ENCODE measurements at places on chromosomes 7 and 10. TPM values are rescaled to one million over a fixed set of nuclear protein-coding genes. Genes with fewer than 3 reads are reported as not detected.

Gene DNAH11
- 0.47 TPM for total RNA-seq

Gene ODAD2
- total RNA-seq = 0.46 TPM

Gene SYCE1
- total RNA-seq = not detected

Gene PTF1A
- not detected for total RNA-seq

Gene MYH16
- not detected for total RNA-seq

Gene LYZL1
- total RNA-seq = not detected

GRCh38 chr10:112409299-112409698 is 35.4 kb downstream of the ACSL5 start:
- DNase-seq = no peak

DNA sequence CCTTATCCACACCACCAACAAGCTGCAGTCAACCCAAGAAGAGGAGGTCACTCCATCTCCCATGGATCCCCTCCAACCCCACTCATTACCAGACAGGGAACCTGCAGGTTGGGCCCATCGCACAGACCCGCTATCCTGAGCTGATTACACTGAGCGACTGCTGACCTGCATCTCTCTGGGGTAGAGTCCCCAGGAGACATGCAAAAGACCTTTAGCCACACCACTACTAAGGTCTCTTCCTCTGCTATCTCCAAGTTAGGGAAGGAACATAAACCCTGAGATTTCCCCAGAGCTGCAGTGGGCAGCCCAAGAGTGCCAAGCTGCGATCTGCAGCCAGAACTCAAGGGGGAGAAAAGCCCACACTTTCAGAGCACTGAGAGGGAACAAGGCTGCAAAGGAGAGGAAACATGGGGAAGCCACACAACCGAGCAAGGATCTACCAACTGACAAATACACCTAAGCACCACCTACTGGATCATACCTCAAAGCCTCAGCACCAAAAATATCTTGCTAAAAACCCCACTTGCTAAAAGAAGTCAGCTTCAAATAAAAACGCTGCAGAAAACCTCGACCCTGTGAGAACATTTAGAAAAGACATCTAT is 298.2 kb downstream of the SORCS1 start:
- DNase-seq = no peak

DNA sequence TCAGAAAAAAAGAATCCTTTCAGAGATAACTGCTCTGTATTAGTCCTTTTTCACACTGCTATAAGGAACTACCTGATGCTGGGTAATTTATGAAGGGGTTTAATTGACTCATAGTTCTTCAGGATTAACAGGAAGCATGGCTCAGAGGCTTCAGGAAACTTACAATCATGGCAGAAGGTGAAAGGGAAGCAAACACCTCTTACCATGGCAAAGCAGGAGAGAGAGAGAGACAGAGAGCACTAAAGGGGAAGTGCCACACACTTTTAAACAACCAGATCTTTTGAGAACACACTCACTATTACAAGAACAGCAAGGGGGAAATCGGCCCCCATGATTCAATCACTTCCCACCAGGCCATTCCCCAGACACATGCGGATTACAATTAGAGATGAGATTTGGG is 114.2 kb downstream of the TES start:
- no peak for DNase-seq

- no peak for DNase-seq
These were observed 157.2 kb downstream of the WNT2 start for GRCh38 chr7:117165656-117166055.

All from mucosa of descending colon (tissue), 3 donors.